ENCODE measurements at places on chromosomes 16 and 17.

DNA sequence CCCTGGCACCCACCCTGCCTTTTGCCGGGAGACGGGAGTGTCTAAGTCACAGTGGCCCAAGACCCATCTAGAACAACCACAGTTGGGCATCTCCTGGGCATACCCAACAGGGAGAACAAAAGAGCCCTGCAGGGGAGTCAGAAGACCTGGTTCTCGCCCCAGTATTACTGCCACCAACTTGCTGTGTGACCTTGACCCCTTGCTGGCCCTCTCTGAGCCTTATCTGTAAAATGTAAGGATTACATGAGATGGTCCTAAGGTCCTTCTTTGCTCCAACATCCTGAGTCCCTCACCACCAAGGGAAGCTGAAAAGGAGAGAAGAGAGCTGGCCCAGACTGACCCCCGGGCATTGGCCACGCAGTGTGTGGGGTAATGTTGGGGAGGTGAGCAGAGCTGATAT is 119.0 kb downstream of the CCT6B start:
- DNase-seq: no peak

- DNase-seq: no peak
Measured at GRCh38 chr17:48997103-48997826, at the start of gene IGF2BP1. IGF2BP1 (plus strand) TSS chr17:48997385; CDS start chr17:48997746, 361 bp downstream.

- no peak for DNase-seq
Measured at GRCh38 chr17:65130832-65131231, 6.3 kb upstream of the RGS9 start.

DNA sequence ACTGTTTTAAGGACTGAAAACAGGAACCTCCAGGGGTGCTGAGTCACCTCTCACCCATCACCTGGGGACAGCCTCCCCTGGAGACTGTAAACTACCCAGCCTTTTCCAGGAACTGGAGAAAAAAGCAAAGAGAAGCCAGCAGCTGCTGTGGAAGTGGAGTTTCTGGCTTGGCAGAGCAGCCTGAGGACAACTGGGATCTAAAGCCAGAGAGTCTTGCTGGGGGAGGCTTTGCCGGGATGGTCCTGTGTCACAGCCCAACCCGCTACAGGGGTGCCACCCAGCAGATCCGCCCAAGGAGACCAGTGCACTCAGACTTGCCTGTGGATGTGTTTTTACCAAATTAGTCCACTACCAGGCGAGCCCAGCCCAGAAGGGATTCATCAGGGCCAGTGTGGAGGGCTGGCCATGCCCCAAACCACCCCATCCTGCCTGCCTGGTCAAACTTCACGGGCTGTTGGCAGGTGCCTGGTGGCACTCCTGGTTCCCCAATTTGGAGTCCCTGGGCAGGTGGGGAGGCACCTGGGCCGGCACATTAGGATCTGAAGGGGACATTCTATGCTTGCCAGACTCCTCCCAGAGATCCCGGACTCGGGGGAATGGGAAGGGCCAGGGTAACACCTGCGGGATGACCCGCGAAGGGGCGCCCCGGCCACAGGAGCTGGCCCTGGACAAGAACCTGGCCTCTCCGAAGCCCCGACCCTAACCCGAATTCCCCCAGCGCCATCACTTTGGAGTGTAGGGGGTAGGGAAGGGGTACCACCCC is 771 bp downstream of the MSRB1 start:
- DNase-seq: no peak

- DNase-seq: no peak
Measured at GRCh38 chr16:30053376-30054015, 12.1 kb upstream of the ALDOA start.

- DNase-seq: no peak
Measured at GRCh38 chr17:48622857-48623256, 3.3 kb downstream of the HOXB9 start.

- DNase-seq: no peak
Measured at GRCh38 chr16:5062790-5063765, 2.7 kb downstream of the C16orf89 start.

GRCh38 chr16:66953462-66954096 is 7.5 kb upstream of the CES3 start:
- DNase-seq: no peak

- no peak for DNase-seq
Measured at GRCh38 chr16:66451548-66451947, 24.5 kb downstream of the BEAN1 start.

DNA sequence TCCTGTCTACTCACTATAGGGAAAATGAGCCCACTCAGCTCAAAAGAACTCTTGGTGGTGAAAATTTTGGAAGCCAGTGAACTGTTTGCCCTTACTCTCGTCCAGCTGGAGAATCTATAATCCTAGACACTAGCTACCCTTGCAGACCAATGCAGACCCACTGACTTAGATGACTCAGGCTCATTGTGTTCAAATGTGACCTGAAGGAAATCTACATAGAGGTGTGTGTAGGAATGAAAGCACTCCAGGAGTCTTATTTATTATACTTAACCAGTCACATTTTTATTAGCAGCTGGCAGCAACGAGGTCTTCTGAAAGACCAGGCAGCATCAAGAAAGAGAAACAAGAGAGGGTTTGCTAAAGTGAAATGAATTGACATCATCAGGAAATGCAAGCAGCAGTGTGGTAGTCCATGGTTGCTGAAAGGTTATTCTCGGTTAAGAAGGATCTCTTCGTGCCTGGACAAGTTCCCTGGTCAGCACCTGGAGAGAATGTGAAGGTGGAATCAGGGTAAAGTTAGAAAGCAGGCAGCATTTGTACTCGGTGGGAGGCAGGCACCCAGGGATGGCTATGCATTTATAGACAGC is 1.4 kb downstream of the KRTAP29-1 start:
- no peak for DNase-seq

GRCh38 chr17:8555062-8555461 is 75.5 kb downstream of the MYH10 start:
- no peak for DNase-seq

DNA sequence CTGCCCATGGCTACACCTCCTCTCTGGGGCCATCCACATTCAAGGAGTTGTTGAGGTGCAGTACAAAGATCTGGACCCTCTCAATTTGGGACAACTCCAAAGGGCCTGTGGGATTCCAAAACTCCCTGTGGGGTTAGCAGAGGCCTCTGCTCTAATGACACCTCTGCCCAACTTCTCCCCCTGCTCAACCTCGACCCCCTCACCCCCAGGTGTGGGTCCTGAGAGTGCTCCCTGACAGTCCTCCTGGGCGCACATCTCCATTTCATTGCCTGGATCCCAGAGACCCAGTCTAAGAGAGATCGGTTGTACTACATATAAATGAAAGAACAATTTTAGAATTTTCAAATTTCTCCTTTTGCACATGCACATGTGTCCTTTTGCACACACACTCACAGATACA is 73.0 kb upstream of the NKD1 start:
- DNase-seq: no peak

DNA sequence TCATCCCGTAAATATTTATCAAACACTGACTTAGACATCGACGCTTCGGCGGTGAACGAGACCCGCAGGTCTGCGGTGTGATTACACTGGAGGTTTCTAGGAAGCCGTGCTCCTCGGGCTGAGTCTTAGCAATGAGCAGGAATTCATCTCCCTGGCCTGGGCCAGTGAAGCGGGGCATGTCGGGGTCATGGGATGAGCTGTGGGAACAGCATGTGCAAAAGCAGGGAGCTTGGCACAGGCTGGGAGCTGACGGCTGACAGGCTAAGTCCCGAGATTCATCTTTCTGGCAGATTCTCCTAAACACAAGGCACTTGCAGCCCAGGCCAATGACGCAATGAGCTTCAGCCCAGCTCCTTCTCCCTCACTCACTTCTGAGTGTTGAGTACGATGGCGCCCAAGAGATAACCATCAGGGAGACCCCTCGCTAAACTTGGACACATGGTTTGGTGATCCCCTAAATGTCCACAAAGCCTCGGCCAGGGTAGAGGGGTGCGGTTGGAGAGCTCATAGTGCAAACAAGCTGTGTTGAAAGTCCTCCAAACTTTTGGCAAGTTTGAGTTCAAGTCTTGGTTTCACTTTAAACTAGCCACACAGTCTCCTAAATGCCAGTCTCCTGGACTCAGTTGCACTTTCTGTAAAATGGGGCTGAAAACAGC is 12.8 kb downstream of the CRISPLD2 start:
- no peak for DNase-seq

DNA sequence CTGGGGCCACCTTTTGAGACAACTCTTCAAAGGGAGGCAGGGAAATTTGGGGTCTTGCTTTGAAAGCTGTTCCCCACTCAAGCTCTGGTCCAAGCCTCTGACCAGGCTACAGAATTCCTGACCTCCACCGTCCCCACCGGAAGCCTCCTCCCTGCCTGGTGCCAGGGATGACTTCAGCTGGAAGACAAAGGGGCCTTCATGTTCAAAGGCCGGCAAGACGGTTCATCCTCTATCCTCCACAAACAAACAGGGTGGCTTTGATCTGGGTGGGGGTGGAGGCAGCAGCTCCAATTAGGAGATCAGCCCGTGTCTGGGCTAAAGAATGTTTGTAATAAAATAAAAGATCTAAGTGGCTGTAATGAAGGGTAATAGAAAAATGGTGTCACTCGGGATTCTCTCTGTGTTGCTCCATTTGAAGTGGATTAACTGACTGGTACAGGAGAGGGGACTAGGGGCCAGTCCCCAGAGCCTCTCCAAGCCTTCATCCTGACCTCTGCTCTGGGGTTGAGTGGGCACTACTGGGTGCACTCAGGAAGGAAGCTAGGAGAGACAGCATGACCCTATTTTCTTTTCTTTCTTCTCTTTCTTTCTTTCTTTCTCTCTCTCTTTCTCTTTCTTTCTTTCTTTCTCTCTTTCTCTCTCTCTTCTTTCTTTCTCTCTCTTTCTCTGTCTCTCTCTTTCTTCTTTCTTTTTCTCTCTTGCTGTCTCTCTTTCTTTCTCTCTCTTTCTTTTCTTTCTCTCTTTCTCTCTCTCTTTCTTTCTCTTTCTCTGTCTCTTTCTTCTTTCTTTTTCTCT is 27.5 kb upstream of the NKD1 start:
- no peak for DNase-seq

GRCh38 chr16:49560004-49560830 is 186.6 kb downstream of the C16orf78 start:
- DNase-seq: no peak

DNA sequence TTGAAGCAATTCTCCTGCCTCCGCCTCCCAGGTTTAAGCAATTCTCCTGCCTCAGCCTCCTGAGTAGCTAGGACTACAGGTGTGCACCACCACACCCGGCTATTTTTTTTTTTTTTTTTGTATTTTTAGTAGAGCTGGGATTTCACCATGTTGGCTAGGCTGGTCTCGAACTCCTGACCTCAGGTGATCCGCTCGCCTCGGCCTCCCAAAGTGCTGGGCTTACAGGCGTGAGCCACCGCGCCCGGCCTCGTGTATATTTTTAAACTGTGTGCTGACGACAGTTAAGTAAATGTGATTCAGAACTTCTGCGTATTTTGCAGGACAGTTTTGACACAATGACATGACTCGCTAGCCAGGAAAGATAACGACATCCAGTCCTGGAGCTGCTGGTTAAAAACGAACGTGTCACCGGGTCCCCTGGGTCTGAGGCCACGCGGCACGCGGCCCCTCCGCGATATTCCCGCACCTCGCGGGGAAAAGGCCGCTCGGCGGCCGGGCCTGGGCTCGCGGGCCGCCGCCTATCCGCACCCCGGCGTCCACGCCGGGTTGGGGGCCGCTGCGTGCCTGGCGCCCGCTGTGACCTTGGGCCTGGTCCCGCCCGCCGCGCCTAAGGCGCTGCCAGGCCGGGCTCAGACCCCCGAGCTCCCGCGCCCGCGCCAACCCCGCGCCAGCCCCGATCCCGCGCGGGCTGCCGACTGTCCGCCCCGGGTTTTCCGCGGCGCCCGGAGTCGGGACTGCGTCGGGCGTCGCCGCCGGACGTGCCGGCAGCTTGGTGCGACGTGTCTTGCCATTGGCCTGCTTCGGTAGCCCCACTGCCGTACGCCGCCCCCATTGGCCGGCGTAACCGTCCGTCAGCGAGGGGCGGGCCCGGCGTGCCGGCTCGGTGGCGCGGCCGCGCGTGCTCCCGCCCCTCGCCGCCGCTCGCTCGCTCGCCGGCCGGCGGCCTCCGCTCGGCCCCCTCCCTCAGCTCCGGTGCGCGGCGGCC is at the start of gene FOXK2:
Gene FOXK2 (plus strand): TSS at position 907 of the 985 bp plus-strand sequence. CDS start 157 bp downstream, outside the sequence.
- peak; percentile 24 for DNase-seq

DNA sequence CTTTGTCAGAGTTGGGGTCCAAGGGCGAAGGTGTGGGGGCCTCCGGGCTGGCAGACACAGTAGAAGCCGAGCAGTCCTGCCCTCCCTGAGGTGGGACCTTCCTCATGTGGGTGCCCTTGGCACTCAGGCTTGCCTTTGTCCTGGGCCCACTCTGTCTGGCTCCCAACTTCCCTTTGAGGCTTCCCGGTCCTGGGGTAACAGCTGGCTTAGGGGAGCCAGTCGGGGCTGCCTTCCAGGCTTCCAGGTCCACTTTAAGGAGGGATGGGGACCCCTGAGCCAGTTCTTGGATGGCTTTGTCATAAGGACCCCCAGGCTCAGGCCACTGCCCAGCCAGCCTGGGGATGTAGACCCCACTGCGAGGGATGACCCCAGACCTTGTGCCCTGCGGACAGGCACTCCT is 7.8 kb downstream of the GAS2L2 start:
- DNase-seq: no peak

DNA sequence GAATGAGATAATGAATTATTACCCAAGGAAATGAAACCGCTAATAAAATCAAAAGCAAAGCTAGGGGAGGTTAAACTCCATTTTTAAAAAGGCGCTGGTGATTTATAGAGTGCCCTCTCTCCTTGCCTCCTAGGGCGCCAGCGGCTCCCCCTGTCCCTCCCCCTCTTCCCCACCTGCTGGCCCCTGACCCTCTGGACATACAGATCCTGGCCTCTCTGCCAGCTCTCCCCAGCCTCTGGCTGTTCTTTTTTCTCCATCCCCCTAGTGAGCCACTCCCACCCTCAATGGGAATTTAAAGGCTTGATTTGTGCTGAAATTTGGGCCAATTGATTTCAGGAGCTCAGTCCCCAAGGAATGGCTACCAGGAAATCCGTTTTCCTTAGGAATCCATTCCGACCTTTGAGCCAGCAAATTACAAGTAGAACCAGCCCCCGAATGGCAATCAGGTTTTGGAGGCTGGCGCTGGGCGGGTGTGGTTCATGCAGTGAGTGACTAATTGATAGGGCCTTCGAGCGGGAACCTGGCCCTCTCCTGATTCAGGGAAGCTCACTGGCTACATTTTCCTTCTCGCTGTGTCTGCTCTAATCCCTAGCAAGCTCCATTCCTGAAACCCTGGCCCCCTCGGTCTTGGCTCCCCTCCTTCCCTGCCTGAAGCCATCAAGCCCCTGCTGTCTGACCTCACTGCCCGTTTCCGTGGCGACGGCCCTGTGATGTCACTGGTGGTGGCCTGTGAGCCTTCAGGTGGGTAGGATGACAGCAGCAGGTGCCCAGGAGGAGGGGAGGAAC is 141.9 kb upstream of the SDK2 start:
- DNase-seq: no peak
